Stimulated activated CD4-positive, alpha-beta T cell treated with anti-CD3 and anti-CD28 coated beads, Interleukin-4, amount 100 ng/mL, for 1 hour (primary cell): ENCODE measurements at places on chromosomes 13 and 19.

GRCh38 chr19:18427080-18427742, 8.0 kb downstream of the SSBP4 start:
- no peak for DNase-seq

GRCh38 chr19:2611483-2612464, 90.7 kb downstream of the GNG7 start:
- no peak for DNase-seq

- no peak for DNase-seq
These were observed 34.6 kb downstream of the NFIX start for GRCh38 chr19:13029893-13030292.

- DNase-seq, result no peak
These were observed 363.9 kb downstream of the MYO16 start for GRCh38 chr13:108993346-108993745.

- DNase-seq, result no peak
These were observed 144.8 kb downstream of the LIG4 start for GRCh38 chr13:108070491-108070890.
